SK-MEL-5 (cell line): ENCODE measurements at places on chromosomes 7 and 10.

- no peak for DNase-seq
Measured at GRCh38 chr10:124894569-124895215, 47.2 kb upstream of the ZRANB1 start.

- no peak for DNase-seq
Measured at GRCh38 chr7:27424231-27424630, 181.6 kb downstream of the EVX1 start.

DNA sequence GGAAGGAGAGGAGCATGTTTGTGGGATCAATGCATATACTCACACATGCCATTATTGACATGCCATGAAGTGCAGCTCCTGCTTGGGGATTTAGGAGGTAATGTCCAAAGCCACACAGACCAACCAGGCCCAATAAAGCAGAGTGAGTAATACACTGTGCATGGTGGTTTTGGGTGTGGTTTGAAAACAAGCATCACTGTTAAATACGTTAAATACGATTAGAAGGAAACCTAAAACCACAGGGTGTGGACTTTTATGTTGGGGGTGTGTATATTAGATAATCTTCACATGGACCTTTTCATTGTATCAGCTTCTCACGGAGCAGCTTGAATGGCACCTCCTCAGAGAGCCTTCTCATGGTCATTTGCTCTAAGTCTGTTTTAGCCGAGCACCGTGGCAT lies 10.4 kb upstream of the EIF3A start:
- DNase-seq = no peak

DNA sequence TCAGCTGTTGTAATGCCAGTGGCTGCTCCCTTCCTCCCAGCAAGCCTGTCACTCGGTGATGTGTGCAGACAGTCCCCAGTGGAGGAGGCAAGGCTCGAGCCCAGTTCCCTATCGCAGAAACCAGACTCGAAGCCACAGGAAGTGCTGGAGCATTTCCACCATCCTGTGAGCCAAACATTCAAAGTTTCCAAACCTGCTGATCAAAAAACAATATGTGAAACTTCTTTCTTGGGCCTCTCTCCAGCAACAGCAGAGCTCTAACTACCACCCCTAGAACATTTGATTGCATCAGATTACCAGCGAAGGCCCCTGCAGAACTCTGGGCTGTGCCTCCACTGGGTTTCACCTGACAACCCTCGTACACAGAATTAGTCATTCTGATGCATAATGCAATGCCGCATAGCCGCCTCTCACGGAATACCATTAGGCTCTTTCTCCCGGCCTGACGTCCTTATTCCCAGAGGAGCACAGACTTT lies 94.0 kb downstream of the ELMO1 start:
- DNase-seq = no peak

DNA sequence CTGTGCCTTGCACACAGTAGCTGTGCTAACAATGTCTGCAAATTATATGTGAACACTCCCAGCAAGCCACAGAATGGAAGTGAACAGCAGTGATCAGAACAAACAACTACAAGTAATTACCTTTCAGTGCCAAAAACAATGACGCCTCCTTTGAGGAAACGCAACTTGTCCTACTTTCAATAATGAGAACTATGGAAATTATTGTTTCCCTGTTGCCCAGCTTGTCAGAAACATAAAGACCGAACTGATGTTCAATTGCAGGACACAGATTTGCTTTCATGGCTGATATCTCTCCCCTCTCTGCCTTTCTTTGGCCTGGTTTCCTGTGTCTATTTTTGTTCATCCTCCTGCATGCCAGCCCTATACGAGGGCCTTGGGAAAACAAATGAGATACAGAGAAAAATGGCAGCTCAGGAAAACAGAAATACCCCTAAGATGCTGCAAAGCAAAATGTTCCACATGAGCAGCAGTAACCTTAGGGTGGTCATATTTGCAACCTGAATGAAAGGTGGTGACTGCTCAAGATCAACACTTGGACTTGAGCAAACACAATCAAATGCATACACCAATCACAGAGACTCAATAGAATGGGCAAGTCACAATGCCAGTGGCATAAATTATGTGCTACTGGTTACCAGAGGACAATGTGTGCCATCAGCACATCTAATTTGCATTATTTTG lies 26.8 kb downstream of the COBL start:
- no peak for DNase-seq

GRCh38 chr10:77756319-77757232 lies 119.0 kb upstream of the KCNMA1 start:
- peak; percentile 81 for DNase-seq

- DNase-seq = no peak
Measured at GRCh38 chr7:39656415-39656814, 33.0 kb downstream of the RALA start.

- DNase-seq = peak; percentile 96
Measured at GRCh38 chr7:104923010-104923421, 91.0 kb upstream of the KMT2E start.

- DNase-seq = no peak
Measured at GRCh38 chr7:120504386-120504785, 231.4 kb downstream of the KCND2 start.

DNA sequence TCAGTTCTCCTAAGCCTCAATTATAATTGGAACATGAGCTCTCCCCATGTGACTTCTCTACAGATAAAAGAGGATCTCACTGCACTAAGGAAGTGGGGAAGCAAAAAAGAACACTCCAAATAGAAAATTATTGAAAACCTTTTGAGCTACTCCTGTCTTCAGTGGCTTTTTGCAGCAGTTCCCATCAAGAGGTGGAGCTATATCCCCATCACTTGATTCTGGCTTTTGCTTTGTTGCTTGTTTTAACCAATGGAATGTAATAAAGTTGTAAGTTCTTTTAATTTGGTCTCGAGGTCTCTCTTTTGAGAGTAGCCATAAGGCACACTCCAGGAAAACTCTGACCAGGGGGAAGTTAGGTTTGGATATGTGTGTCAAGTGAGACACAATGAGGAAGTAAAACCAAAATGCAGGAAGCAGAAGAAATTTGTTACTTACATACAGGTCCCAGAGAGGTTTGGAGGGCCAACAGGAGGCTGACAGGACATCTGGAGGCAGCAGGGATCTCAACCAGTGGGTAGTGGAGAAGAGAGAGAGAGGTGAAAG lies 569.4 kb downstream of the HTR7 start:
- DNase-seq = peak; percentile 2

- DNase-seq = no peak
Measured at GRCh38 chr7:83850941-83851340, 202.0 kb upstream of the SEMA3E start.

GRCh38 chr10:73408061-73408460 lies 5.8 kb downstream of the ANXA7 start:
- DNase-seq = no peak

DNA sequence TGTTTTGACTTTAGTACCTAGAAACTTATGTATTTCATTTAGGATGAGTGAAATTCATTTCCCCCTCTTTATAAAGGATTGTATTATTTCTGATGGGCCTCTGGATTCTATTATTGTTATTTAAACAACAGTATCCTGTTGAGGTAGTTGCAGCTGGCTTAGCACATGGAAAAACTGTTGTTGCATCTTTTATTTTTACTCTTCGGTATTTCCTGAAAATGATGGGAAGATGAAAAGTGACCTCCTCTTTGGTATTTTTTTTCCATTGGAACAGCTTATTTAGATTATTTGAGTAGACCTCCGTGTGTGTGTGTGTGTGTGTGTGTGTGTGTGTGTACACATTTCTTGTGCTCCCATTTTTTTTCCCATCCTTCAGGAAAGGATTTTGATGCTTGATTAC lies 129.8 kb downstream of the PRKG1 start:
- no peak for DNase-seq

DNA sequence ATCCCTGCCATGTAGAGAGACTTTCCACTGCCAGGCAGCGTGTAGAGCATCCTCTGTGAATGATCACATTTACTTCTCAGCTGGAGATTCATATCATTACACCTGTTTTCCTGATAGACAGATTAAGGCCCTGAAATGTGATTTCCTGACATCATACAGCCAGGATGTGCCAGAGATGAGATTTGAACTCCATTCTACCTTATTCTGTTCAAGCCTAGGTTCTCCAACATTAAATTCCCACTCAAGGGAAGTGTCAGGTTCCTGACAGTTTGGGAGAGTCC lies 482.1 kb downstream of the RPS24 start:
- DNase-seq = no peak

GRCh38 chr10:119493155-119493554 lies 49.4 kb downstream of the RGS10 start:
- DNase-seq = no peak

DNA sequence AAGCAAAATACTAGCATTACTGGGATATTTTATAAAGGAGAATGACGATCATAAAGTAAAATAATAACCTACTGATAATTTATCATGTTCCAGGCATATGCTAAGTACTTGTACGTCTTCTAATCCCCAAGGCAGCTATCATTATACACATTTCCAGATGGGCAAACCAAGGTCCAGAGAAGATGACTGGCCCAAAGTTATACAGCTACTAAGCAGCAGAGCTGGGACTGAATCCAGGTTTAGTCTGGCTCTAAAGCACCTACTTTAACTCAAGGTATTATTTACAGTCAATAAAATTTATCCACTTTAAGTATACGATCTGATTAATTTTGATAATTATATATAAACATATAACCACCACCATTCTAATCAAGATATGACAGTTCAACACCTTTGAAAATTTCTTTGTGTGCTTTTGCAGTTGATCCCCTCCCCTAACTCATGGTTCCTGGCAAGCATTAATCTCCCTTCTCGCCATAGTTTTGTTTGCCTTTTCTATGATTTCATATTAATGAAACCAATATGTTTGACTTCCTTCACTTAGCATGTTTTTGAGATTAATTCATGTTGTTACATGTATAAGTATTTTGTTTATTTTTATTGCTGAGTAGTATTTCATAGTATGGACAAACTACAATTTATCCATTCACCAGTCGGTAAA lies 126.7 kb downstream of the CPEB3 start:
- DNase-seq = no peak

DNA sequence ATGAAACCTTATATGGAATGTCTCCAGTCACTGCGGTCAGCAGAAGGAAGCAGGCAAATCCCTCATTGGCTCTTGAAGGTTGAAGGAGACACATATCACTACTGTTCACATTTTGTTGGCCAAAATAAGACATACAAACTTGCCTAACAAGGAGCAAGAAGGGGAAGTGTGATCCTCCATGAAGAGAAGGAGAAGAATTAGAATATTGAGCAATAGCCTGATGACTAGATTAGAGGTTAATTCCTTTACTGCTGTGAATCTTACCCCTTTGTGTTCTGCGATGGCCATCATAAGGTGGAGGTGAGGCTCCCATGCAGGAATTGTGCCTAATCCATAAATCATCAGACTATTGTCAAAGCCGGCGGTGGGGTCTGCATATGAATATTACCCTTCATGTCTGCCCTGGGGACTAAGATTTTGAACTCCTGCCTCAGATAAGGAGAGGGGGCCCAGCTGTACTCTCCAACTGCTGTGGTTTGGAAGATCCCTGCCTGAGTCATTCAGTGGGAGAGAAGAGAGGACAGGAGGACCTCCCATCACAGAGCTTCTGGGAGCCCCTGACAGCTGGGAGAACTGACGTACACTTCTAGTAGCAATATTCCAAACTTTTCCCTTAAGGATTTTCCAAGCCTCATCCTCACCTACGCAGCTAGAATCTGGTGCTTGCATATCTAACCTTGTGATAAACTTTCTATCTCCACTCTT lies 398.5 kb downstream of the REEP3 start:
- no peak for DNase-seq

DNA sequence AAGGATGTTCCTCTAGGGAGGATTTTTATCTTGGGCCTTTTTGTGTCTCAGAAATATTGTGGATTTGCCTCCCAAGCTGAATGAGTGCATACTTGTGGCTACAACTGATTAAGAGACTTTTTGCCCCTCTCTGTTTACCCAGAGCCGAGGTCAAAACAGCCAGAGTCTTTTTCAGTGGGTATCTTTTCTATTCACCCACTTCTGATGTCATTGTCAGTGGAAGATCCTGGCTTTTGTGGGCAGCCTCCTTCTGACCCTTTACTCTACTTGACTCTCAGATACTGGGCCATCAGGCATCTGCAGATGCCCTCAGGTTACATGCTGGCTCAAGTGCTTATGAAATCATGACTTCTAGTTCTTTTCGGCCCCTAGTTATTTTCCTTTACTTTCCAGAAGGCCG lies 19.6 kb upstream of the PIP4K2A start:
- no peak for DNase-seq

GRCh38 chr7:156022483-156023459 lies 210.5 kb upstream of the SHH start:
- DNase-seq = no peak

DNA sequence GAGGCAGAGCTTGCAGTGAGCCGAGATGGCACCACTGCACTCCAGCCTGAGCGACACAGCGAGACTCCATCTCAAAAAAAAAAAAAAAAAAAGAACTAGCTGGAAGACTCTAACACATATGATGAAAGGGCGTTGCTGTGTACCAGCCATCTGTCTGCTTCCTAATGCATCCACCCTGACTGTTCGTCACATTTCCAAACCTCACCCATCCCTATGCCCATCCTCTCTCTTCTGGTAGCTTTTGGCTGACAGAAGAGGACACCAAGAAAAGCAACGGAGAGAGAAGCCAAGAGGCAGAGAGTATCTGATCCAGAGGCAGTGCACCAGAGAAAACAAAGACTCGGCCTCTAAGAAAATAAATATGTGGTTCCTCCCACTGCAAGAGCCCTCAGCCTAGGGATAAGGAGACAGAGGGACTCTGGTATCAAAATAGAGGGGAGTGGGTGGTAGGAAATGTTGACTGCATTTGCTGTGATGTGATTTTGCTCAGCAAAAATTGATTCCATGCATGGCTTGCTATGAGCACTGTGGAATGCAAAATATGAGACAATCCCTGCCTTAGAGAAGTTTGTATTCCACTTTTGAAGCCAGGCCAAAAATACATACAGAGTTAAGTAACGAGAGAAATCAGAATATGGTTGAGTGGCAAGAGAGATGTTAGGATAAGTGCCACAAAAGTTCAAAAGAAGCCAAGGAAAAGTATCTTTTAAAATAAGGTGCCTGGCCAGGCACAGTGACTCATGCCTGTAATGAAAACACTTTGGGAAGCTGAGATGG lies 100.8 kb upstream of the STK17A start:
- no peak for DNase-seq

GRCh38 chr7:151130741-151131157 lies 36.7 kb downstream of the GBX1 start:
- no peak for DNase-seq

DNA sequence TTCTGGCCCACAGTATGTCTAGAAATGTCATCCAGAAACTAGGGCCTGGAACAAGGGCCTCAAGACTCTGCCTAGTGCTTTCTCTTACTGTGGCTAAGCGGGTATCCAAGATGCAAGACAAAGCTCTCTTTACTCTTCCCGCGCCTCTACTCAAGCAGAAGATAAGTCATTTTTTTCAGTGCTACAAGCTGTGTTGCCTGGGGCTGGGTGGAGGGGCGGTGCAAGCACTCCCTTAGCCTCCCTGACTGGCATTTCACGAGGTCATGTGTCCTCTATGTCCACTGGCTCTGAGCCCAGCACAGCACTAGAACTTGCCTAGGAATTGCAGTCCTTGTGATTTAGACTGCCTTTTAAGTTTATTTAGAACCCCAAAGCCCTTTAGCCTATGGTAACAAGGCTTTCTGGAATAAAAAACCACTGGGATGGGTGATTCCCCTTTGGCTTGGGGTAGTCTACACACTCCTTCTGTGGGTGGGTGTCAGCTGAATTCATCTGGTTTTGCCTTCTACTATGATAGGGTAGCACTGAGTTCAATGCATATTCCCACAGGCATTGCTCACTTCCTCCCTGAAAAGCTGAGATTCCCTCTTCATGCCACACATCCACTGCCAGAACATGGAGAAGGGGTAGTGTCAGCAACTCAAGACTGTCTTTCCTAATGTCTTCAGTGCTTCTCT lies 371.8 kb upstream of the KCND2 start:
- DNase-seq = peak; percentile 89

GRCh38 chr7:27606270-27607209 lies 56.1 kb downstream of the HIBADH start:
- no peak for DNase-seq

GRCh38 chr10:128007056-128007455 lies 100.2 kb downstream of the PTPRE start:
- no peak for DNase-seq
